ENCODE measurements at places on chromosomes 3 and 15.

DNA sequence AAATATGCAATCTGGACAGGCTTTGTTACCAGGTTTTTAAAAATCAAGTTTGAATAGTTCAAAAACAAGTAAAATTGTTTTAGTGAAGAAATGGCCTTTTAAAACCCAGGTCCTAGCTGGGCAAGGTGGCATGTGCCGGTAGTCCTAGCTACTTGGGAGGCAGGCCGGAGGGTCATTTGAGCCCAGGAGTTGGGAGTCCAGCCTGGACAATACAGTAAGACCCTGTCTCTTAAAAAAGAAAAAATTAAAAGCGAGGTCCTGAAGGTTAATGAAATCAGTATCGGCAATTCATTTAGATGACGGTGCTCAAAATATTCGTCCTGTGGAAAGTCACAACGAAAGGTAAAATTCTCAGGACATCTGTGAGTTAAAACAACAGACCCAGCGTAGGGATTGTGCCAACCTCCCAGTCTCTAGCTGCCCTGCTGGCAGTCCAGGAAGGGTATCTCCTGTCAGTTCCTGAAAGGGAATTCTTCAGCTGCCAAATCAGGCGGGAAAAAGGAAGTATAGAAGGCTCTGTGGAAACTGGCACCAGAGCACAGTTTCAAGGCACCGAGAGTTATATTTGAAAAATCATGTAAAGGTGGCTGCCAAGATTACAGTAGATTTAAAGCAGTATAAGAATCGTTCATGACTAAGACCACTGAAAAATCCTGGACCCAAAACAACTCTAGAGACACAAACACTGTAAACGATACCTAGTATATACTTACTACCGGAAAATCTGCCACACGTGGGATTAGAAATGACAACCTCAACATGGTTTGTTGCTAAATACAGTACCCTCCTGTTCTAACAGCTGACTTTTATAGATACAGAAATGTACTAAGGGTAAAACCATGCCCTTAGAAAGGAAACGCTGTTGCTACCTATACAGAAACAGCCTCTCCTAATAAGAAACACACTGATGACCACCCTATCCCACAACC, 1.2 kb upstream of the ABHD17C start:
- DNase-seq: no peak

DNA sequence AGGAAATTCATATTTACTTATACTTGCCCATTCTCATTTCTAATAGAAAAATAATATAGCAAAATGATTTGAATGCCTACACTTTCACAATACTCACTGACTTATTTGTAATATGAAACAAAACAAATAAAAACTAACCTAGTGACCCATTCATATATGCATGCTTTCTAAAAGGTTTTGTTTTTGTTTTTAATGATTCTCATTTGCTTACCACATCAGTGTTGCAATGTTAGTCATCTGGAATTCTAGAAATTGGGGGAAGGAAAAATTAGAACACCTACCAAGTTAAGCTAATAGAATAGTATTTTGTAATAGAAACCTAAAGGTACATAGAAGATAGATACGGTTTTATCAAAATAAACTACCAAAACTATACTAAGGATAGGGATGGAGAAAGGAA, 214.1 kb upstream of the CNTN6 start:
- DNase-seq: no peak

DNA sequence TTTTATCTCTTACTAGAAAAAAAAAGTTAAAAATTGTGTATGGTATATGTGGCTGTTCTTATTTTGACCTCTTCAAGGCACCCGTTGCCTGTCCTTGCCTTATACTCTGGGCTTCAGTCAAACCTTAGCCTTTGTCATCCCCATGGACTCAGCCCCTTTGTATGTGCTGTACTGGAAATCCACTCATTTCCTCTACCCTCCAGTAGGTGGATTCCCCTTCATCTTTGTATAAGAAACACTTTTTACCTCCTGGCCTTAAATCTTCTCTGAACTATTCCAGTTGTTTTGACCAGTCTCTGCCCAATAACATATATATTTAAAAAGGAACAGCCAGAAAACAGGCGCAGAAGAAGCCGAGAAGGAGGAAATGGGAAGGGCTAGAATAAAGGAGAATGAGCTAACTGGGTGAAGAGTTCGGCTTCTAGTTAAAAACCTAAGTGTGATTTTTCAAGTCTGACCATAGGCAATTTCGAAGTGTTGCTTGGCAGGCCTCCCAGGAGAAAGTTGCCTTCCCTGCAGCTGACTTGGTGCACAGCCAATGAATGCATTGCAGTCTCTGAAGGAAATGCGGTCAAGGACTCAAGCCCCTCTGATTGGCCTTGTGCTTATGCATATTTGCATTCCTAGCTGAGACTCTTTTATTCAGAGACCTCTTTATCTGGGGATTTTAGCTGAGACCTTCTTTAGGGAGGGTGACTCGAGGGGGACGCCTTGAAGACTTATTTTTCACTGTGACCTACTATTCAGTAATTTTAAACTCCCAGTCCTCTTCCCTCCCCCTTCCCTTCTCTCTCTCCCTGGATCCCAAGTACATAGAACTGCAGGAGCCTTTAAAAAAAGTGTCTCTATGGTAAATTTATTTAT, 277.4 kb downstream of the ROBO1 start:
- DNase-seq: no peak

DNA sequence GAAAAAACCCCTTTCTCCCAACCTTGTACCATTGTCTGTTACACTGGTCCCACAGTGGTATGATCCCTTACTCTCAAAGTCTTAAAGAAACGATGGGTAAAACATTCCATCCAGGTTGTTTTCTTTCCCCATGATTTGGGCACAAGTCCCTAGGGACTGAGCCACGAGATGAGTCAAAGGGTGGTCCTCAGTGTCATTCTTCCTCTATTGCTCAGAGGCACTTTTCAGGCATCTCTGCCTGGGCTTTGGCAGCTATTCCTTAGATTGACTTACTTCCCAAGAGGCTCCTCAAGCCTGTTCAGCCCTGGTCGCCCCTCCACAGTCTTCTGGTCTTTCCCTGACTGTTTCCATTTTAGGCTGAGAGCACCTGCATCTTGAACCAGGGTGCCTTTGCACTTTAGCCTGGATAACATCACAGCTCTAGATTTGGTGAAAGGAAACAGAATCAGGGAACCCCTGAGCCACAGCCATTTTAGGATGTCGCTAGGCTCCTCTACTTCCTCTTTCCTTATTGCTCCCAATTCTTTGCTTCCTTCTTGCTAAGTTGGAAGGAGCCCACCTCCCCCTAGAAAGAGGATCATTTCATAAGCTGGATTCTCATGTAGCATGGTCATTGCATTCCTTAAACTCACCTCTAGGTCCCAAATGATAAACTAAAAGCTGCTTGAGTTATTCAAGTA, 131.0 kb upstream of the TPRG1 start:
- DNase-seq: no peak

DNA sequence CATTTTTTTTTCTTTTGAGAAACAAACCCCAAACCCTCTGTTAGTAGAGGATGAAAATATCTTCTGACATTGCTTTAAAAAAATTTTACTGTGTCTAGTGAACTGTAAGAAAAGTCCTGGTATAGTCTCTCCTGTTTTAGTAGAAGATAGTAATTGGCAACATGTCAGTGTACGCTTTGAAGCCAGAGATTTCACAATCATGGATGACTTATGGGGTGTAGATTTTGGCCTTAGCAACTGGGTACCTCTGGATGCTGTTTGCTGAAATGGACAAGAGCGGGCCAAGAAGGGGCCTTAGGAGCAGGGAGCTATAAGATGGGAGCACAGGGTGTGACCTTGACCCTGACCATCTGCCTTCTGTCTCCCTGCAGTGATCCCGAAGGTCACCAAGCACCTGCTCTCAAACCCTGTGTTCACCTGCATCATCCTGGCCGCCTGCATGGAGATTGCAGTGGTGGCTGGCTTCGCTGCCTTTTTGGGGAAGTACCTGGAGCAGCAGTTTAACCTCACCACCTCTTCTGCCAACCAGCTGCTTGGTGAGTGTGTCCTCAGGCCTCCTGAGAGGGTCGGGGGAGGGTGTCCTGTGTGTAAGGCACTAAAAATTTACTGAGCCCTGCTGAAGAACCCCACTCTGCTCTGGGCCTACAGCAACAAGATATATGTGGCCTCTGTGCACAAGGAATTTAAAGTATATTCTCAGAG, 266.7 kb downstream of the SLCO3A1 start:
- DNase-seq: no peak

DNA sequence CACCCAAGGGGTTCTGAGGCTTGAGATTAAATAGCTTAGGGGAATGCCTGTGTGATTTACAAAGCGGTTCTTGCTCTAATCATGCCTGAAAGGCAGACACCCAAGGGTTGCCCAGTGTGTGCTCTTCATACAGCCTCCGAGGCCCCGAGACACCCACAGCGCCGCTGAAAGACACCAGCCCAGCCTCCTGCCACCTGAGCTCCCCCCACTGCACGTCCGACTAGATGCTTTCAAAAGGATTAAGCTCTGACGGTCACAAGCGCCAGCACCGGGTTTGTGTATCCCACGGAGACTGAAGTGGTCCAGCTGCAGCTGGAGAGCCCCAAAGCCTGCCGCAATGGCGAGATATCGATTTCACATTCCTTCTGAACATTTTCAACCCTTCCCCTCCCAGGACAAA, 50.3 kb downstream of the SPATA12 start:
- DNase-seq: no peak

GRCh38 chr3:137588871-137589270, 175.2 kb upstream of the SOX14 start:
- DNase-seq: no peak

DNA sequence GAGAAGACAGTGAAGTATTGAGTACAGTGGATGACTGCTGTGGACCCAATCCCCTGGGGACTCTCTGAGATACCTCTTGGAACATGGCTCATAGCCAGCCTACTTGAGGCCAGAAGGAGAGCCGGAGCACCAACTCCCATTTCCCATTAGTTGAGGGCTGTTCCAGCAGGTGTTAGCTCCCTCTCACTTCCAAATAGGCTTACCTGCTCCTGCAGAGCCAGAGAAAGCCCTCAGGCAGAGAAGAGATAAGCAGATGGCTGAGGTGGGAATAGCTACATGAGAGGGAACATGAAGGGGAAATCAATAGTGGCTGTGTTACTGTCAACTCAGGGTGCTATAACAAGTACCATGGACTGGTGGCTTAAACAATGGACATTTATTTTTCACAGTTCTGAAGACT, 4.6 kb upstream of the CCK start:
- no peak for DNase-seq

Data from Right ventricle myocardium inferior (tissue), 1 donor.